ENCODE measurements at places on chromosomes 12 and 14. TPM values are rescaled to one million over a fixed set of nuclear protein-coding genes. Genes with fewer than 3 reads are reported as not detected.

RNASE3 gene
- polyA plus RNA-seq: 0.65 TPM

DNA sequence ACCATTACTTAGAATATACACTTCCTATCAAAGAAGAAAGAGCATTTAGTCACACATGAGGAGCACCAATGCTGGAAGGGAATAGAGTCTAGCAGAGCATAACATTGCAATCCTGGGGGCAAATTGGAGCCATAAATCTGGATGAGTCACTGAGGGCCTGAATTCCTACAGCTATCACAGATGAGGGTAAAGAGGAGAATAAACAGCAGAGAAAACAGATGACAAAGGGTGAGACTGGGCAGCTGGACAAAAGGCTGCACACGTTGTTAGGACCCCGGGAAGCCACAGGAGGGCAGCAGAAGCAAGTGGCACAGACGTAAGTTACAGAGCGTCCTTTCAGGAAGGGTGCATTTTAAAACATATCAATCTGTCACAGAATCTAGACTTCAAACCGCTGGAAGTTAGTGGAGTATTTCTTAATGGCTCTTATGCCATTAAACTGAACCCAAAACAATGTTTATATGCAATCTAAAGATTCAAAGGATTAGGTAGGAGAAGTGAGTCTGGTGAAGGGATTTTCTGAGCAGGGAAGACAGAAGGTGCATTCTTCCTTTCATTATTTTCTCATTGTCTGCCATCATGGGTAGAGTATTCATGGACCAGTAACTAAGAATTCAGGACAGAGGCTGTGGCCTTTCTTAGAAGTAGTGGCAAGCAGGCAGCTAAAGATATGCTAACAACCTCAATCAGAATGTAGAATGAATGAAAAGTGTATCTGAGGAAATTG is 159.8 kb upstream of the DAAM1 start:
- DNase-seq: peak; percentile 64

GRCh38 chr12:130627175-130627574 is 88.9 kb downstream of the RIMBP2 start:
- no peak for DNase-seq

HOXC12 gene
- not detected for polyA plus RNA-seq

KRT85 gene
- polyA plus RNA-seq: not detected

DNA sequence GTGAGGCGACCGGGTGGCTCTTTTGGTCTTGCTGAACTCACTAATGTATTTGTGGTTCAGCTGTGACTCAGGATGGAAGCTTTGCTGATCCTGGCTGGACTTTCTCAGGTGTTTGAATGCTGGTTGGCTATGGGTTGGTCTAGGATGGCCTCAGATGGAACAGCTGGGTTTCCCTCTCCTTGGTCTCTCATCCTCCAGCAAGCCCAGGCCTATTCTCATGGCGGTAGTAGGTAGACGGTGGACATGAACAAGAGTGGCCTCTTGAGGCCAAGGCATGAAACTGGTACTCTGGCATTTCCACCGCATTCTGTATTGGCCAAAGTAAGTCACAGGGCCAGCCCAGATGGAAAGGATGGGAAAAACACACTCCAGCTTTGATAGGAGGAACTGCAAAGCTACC is 11.8 kb upstream of the POLR3B start:
- DNase-seq: no peak

CFAP54 gene
- 3.2 TPM for polyA plus RNA-seq

DNA sequence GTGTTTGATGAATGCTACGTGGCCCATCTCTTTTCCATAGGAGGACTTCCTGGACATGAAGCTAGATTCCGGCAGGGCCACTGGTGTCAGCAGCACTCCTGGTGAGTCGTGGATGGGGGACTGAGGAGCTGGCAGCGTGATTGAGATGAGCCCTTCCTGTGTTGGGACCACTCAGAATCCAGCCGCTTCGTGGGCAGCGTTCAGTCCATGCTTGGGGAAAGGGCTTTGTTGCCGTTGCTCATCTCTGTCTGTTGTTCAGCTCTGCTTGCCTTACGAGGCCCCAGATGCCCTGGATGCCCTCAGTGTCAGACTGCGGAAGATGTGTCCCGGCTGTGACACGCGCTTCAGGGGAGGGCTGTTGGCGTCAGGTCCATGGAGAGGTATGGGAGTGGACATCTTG is 127.1 kb upstream of the RTL1 start:
- DNase-seq: no peak

DNA sequence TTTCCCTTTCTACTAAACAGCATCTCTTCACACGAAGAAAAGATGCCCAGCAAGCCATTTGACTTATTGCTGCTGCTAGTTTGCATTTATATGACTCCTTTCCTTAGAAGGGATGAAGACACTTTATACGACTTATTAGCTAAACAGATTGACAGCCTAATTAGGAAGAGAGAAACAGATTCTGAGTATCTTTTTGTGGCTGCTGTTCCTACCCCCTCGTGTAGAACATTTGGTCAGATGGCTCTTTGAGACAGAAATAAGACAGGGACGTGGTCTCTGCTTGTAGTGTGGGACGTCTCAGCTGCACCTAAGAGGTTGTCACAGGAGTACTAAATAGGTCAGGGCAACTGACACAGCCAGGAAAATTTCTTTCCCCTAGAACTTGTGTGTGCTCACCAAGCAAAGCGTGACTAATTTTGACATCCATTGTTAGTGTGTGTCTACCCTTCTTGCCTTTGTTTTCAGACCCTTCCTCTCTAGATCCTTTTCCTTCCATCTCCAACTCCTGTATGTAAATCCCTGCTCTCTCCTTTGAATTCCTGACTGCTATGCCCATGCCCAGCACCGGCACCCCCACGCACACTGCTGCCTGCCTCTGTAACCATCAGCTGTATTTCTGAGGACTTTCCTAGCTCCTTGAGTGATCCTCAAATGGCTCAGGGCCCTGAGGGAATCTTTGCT is 83.2 kb downstream of the DAD1 start:
- DNase-seq: no peak
